ENCODE measurements at places on chromosomes 16 and 17. TPM values are rescaled to one million over a fixed set of nuclear protein-coding genes. Genes with fewer than 3 reads are reported as not detected.
A peak's percentile ranks its signal among the peaks of the same experiment; 100 is the strongest.

CACNG5 gene
- total RNA-seq, result not detected

PLCD3 gene
- 153 TPM for total RNA-seq

DNA sequence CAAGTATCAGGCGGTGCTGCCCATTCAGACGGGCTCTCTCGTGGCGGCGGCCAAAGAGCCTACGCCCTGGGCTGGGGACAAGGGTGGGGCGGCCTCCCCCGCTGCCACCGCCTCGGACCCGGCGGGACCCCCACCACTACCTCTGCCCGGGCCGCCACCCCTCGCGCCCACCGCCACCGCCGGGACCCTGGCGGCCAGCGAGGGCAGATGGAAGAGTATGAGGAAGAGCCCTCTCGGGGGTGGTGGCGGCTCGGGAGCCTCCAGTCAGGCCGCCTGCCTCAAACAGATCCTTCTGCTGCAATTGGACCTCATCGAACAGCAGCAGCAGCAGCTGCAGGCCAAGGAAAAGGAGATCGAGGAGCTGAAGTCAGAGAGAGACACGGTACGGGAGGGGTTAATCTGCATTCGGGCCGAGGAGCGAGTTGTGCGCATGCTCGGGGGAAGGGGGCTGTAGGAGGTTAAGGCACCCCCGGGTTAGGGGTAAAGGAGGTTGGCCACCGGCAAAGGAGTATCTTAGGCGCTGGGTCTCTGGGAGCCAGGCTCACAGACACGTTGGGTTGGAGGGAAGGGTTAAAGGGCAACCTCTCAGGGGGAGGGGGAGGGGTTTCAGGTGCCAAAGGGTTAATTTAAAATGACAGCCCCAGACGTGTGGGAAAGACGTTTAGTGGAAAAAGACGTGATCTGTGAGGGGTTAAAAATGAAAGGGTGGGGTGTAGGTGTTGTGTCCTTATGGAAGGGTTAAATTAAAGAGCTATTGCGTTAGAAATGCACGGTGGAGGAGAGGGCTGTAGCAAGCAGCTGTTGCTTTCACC, 1.4 kb downstream of the MSL1 start:
- DNase-seq, result peak; percentile 62

DNA sequence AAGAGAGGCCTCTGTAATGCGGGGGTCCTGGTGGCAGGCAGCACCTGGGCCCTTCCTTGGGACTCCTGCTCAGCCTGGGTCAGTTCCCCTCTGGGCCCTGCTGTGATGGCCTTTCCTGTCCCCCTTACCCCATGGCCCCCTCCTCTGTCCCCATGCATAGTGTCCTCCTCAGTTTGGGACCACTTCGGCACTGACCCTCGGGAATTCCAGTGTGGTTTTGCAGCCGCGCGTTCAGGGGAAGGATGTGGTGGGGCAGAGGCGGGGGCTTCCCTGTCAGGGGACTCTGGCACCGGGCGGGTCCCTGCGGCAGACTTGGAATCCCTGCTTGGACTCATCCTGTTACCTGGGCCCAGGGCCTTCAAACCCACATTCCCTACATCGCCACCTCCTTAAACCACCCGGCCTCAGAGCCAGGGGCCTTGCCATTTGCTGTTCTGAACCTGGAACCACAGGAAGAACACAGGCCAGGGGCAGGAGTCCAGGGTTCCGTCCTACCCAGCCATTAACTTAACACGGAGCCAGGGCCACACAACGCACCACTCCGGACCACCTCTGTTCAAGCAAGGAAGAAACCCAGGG, 31.4 kb upstream of the EIF1 start:
- DNase-seq, result no peak
